ENCODE measurements at places on chromosomes 4 and X.

DNA sequence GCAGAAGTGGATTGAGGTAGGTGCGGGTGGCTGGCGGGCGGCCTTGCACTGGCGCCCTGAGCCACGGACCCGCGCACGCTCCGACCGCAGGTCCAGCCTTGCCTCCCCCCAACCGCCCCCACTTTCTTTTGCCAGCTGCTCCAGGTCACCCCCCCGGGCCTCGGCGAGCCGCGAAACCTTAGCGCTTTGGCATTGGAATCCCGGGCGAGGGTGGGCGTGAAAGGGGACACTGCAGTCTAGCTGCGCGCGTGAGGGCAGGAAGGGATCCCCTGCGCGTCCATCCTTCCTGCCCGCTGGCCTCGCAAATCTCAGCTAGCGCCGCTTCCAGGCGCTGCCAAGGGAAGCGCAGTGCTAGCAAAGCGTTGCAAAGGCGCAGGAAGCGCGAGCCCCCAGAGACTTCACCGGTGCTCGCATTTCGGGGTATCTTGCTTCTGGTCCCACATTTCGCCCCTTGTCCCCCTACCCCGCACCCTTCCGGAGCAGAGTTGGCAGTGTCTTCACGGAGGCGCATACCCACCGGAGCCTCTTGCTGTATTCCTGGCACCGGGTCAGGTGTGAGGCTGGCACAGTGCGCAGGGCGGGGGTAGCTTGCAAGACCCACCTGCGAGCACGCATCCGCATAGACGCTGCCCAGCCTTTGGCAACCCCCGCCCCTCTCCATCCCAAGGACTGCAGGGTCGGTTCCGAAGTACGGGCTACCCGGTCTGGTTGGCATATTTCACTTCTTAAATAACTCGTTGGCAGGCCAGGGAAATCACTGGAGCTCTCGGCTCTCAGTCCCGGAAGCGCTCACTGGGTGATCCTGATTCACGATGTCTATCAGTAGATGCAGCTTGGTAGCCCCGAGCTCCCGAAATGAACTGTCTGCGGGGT is 104.4 kb downstream of the UCHL1 start:
- DNase-seq = no peak

GRCh38 chr4:122766950-122767349 is 34.4 kb downstream of the BBS12 start:
- DNase-seq = no peak

GRCh38 chr4:7698584-7698983 is 241.1 kb downstream of the AFAP1 start:
- DNase-seq = no peak

DNA sequence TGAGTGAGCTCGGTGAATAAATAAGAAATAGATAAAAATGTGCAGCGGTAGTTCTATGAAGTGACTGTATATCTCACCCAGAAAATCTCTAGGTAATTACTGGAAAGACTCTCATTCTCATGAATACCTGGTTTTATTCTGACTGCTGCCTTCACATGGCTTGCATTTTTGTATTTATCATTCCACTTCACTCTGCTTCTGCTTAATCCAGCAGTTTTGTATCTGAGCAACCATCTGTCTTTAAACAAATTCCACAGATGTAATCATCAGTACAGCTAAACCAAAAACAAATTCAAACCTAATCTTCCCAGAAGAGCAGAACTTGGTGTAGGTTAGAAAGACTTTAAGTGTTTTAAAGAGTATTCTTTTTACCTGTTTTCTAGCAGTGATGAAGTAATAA is 11.2 kb upstream of the ALB start:
- DNase-seq = no peak
